ENCODE measurements at places on chromosomes 11 and 22. TPM values are rescaled to one million over a fixed set of nuclear protein-coding genes. Genes with fewer than 3 reads are reported as not detected.
A peak's percentile ranks its signal among the peaks of the same experiment; 100 is the strongest.

The LRP4 gene
- 27.6 TPM for total RNA-seq

The OR4A16 gene
- total RNA-seq = not detected

The TRIM34 gene
- 0.66 TPM for total RNA-seq

The C11orf24 gene
- 53.7 TPM for total RNA-seq

The TSPAN18 gene
- total RNA-seq = 44.7 TPM

The PTS gene
- 23.5 TPM for total RNA-seq

The NF2 gene
- total RNA-seq = 56.9 TPM

The ZNF202 gene
- total RNA-seq = 33.3 TPM

DNA sequence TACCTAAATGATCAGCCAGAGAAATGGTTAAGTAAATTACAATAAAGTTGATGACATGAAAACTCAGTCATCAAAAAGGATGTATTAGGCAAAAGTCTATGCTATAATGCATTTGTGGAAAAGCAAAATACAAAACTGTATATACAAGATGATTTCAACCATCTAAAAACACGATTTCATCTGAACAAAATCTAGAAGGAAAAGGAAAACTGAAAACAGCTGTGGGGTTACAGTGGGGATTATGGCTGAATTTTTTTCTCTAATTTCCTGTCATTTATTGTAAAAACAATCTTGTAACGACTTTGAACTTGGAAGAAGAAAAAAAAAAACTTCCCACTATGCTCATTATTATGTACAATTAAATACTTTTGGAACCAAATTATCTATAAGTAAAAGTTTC lies 30.3 kb downstream of the CHEK2 start:
- H3K27me3 ChIP-seq = no peaks in the 10 kb centered on the region
- no peak overlapping the region for H3K27ac ChIP-seq
- DNase-seq = no peak
- H3K4me3 ChIP-seq = no peak overlapping the region
- H3K4me1 ChIP-seq = no peaks in the 10 kb centered on the region

GRCh38 chr11:110147962-110148709 lies 54.9 kb downstream of the ZC3H12C start:
- peaks cover 6% of the 10 kb centered on the region for H3K4me1 ChIP-seq
- no peak overlapping the region for H3K4me3 ChIP-seq
- DNase-seq = no peak
- no peaks in the 10 kb centered on the region for H3K27me3 ChIP-seq

- no peaks in the 10 kb centered on the region for H3K4me1 ChIP-seq
- H3K4me3 ChIP-seq = no peak overlapping the region
- no peaks in the 10 kb centered on the region for H3K36me3 ChIP-seq
Measured at GRCh38 chr22:47299211-47299862, 536.9 kb downstream of the TBC1D22A start.

DNA sequence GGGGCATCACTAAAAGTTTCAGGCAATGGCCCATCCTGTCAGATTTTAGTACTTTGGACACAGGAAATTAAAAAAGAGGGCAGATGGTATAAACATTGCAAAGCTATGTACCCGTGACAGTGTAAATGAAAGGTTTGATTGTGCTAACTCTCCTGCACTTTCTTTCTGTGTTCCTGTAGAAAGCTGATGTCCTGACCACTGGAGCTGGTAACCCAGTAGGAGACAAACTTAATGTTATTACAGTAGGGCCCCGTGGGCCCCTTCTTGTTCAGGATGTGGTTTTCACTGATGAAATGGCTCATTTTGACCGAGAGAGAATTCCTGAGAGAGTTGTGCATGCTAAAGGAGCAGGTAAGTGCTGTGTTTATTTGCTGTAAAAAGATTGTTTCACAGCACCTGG lies 10.3 kb downstream of the CAT start:
- H3K27ac ChIP-seq = no peak overlapping the region
- H3K27me3 ChIP-seq = peaks cover 2% of the 10 kb centered on the region
- H3K4me1 ChIP-seq = no peaks in the 10 kb centered on the region

- H3K27me3 ChIP-seq = peaks cover 20% of the 10 kb centered on the region
- peak overlapping the region; percentile 57 for H3K27ac ChIP-seq
- peaks cover 2% of the 10 kb centered on the region for H3K4me1 ChIP-seq
- H3K36me3 ChIP-seq = no peaks in the 10 kb centered on the region
- no peak overlapping the region for H3K4me3 ChIP-seq
Measured at GRCh38 chr22:50606946-50607658, 6.5 kb downstream of the MAPK8IP2 start.

- no peaks in the 10 kb centered on the region for H3K27me3 ChIP-seq
- peak overlapping the region; percentile 71 for H3K27ac ChIP-seq
- peaks cover 45% of the 10 kb centered on the region for H3K4me1 ChIP-seq
- no peaks in the 10 kb centered on the region for H3K36me3 ChIP-seq
Measured at GRCh38 chr11:84471501-84471900, 1155.6 kb downstream of the DLG2 start.

- no peak for DNase-seq
- H3K4me1 ChIP-seq = peaks cover 7% of the 10 kb centered on the region
- no peaks in the 10 kb centered on the region for H3K36me3 ChIP-seq
- no peak overlapping the region for H3K27ac ChIP-seq
Measured at GRCh38 chr11:116211147-116211546, 561.6 kb downstream of the BUD13 start.

- H3K36me3 ChIP-seq = no peaks in the 10 kb centered on the region
- no peak for DNase-seq
- no peak overlapping the region for H3K4me3 ChIP-seq
- no peaks in the 10 kb centered on the region for H3K27me3 ChIP-seq
- peaks cover 13% of the 10 kb centered on the region for H3K4me1 ChIP-seq
- no peak overlapping the region for H3K27ac ChIP-seq
Measured at GRCh38 chr11:132821014-132821413, 711.3 kb downstream of the OPCML start.

- no peaks in the 10 kb centered on the region for H3K36me3 ChIP-seq
- no peak overlapping the region for H3K27ac ChIP-seq
- no peak overlapping the region for H3K4me3 ChIP-seq
- peaks cover 6% of the 10 kb centered on the region for H3K27me3 ChIP-seq
Measured at GRCh38 chr11:45405916-45406670, 120.0 kb upstream of the SYT13 start.

DNA sequence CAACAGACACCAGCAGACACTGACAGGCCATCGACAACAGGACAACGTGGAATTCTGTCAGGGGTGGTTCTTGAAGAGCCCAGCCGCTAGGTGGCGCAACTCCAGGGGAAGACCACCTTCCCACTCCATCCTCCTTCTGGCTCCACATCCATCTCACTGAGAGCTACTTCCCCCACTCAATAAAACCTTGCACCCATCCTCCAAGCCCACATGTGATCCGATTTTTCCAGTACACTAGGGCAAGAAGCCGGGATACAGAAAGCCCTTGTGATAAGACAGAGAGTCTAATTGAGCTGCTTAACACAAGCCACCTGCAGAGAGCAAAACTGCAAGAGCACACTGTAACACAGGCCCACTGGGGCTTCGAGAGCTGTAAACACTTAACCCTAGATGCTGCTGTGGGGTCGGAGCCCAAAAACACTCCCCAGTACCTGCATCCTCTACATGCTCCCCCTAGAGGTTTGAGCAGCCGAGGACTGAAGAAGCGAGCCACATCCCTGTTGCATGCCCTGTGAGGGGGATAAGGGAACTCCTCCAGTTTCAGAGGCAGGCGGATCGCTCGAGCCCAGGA lies 11.5 kb upstream of the RAB39A start:
- H3K4me3 ChIP-seq = no peak overlapping the region
- H3K27ac ChIP-seq = no peak overlapping the region
- H3K36me3 ChIP-seq = no peaks in the 10 kb centered on the region

GRCh38 chr11:86043765-86044503 lies 24.9 kb downstream of the PICALM start:
- H3K36me3 ChIP-seq = no peaks in the 10 kb centered on the region
- no peaks in the 10 kb centered on the region for H3K27me3 ChIP-seq

DNA sequence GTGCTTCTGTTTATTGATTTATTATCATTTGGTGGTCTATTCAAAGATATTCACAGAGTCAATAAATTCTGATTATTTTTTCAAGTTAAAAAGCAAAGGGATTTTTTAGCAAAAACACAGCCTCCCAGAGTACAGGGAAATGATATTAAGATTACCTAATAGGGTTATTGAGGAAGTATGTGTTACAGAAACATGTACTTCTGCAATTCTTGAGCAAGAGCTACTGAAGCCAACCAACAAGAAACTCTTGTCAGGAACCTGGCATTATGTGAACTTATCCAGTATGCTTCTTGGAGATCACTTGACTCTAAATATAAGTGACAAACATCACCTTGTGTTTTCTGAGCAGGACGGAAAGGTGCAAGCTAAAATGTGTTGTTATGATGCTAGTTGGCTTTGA lies 42.0 kb upstream of the CARD18 start:
- no peak for DNase-seq
- H3K27ac ChIP-seq = no peak overlapping the region
- no peak overlapping the region for H3K4me3 ChIP-seq
- no peaks in the 10 kb centered on the region for H3K27me3 ChIP-seq
- H3K4me1 ChIP-seq = no peaks in the 10 kb centered on the region

- no peaks in the 10 kb centered on the region for H3K4me1 ChIP-seq
- no peaks in the 10 kb centered on the region for H3K36me3 ChIP-seq
- no peak overlapping the region for H3K27ac ChIP-seq
Measured at GRCh38 chr11:82802710-82803109, 69.0 kb upstream of the FAM181B start.

DNA sequence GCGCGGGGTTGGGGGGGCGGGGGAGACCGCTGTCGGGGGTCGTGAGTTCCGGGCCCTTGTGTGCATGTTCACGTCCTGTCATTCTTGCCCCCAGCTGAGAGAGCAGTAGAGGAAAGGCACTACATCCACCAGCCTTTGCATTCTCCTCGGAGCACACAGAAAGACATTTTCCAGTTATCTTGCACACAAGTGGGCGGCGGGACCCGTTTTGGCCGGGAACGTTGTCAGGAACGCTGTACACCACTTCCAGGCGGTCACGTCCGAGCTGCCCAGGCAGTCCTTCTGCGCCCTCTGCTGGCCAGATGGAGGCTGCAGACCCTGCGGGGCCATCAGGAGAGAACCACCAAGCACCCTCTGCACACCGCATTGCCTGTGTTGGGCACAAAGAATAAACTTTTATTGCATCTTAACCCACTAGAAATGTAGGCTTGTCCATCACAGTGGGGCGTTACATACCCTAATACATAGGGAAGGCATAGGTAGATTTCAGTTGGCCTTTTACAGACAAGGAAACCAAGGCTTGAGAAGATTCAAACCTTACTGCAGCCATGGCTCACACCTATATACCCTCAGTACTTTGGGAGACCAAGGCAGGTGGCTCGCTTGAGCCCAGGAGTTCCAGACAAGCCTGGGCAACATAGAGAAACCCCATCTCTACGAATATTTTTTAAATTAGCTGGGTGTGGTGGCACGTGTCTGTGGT lies 2.8 kb upstream of the CDKN1C start:
- peak; percentile 96 for DNase-seq
- no peak overlapping the region for H3K27ac ChIP-seq

DNA sequence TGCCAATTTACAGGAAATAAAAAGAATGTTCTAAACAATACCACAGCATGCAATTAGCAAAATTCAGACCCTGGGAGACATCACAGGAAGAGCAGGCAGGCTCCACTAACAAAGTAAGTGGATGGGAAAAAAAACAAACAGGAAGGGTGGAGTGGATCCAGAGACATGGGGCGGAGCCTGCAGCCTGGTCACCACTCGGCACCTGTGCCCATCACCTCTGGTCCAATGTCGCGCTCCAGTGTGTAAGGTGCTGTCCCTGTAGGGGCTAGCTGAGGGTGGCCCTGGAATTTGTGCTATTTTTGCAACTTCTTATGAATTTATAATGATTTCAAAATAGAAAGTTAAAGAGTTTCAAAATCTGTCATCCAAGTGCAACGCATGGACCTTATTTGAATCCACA lies 11.0 kb upstream of the MOB2 start:
- no peak overlapping the region for H3K4me3 ChIP-seq
- H3K27ac ChIP-seq = no peak overlapping the region
- peaks cover 20% of the 10 kb centered on the region for H3K36me3 ChIP-seq
- peaks cover 16% of the 10 kb centered on the region for H3K4me1 ChIP-seq
- no peaks in the 10 kb centered on the region for H3K27me3 ChIP-seq
- no peak for DNase-seq

DNA sequence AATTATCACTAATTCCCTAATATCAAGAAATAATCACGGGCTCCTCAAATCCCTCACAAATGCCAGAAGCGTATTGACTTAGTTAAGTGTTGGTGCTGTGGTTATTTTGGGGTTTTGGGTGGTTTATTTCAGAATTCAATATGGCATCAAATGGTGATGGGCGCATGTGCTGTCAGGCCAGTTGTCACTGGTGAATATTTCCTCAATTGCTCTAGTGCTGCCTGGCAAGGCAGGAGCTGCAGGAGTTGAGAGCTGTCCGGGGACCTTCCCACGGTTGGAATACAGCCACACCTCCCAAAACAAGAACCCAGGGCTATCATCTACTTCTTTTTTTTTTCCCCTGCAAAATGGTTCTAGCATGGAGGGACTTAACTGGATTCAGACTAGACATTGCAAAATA lies 10.3 kb downstream of the IGLL5 start:
- H3K4me3 ChIP-seq = no peak overlapping the region
- DNase-seq = no peak
- H3K27ac ChIP-seq = no peak overlapping the region

- H3K27ac ChIP-seq = no peak overlapping the region
- no peak overlapping the region for H3K4me3 ChIP-seq
- H3K4me1 ChIP-seq = peaks cover 8% of the 10 kb centered on the region
- H3K27me3 ChIP-seq = no peaks in the 10 kb centered on the region
- H3K36me3 ChIP-seq = no peaks in the 10 kb centered on the region
- DNase-seq = no peak
Measured at GRCh38 chr11:103358251-103358650, 249.0 kb downstream of the DYNC2H1 start.

DNA sequence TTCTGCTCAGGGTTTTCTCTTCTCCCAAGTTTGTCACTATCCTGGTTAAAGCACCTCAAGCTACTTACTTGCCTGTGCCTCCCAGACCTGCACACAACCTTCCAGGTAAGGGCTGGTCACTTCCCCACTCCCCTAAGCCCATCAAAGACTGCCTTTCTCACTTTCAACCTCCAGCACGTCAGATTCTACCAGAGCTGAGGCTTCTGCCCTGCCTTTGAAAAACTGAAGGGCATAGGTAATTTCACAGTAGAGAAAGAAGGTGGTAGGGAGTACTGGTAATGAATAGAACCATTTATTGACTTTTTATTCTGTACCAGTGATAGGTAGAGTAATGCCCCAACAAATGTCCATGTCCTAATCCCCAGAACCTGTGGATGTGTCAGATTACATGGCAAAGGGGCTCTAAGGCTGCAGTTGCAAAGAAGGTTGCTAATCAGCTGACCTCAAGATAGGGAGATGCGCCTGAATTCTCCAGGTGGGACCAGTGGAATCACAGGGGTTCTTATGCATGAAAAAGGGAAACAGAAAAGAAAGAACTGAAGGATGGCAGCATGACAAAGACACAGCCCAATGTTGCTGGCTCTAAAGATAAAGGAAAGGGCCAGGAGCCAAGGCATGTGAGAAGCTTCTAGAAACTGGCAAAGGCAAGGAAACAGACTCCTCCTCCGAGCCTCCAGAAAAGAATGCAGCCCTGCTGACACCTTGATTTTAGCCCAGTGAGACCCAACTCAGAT lies 89.0 kb downstream of the SLC1A2 start:
- H3K27me3 ChIP-seq = peaks cover 82% of the 10 kb centered on the region
- H3K4me3 ChIP-seq = no peak overlapping the region
- H3K4me1 ChIP-seq = peaks cover 9% of the 10 kb centered on the region
- H3K27ac ChIP-seq = no peak overlapping the region
